NCI-H2029 treated with DMSO at 0.1 percent for 48 hours (cell line): ENCODE measurements at places on chromosomes 16 and 17.

DNA sequence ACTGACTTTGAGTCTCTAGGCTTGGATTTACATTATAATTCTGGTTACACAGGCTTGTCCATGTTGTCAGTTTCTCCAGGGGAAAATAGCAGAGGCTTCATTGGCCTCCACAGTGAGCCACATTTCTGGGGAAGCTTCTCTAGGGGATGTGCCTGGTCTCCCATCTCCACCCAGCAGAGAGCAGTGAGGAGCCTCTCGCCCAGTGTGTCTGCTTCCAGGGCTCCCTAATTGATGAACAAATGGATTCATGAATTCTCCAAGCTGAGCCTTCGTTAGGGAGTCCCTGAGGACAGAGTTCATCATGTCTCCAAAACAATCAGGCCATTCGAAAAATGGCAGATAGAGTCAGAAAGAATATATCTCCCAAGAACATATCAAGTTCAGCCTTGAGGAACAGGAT is 162.4 kb upstream of the TOX3 start:
- DNase-seq, result no peak

DNA sequence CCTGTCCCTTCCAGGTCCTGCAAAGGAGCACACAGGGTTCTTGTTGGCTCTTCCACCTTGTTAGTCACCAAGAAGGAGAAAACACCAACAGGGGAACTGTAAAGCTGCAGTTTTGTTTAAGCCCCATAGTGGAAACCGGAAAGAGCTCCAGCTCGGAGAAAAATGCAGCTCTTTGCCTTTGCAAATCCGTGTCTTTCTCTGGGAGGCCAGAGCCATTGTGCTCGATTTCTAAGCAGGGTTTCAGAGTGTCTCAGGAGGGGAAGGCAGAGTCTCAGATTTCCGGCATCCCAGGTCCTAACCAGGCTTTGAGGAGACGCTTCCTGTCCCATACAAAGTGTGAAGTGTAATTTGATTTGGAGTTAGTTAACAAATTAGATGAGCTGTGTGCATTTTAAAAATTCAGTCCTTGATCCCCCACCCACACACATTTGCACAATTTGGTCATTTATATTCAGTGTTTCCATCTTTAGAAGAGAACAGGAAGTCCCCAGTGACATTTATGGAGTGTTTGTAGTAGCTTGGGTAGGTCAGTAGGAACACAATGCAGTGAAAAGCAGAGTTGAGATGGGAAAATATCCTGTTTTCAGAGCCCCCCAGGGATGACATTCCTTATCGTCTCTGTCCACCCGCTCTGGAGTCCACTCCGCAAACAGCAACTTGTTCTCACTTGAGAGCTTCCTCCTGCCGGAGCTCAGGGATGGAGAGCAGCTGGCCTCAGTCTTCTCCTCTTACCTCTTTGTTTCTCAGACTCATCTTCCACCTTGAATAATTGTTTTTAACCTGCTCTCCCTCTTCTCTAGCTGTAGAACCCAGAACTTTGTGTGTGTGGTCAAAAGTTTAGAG is 331.9 kb downstream of the SEC14L1 start:
- peak; percentile 39 for DNase-seq

DNA sequence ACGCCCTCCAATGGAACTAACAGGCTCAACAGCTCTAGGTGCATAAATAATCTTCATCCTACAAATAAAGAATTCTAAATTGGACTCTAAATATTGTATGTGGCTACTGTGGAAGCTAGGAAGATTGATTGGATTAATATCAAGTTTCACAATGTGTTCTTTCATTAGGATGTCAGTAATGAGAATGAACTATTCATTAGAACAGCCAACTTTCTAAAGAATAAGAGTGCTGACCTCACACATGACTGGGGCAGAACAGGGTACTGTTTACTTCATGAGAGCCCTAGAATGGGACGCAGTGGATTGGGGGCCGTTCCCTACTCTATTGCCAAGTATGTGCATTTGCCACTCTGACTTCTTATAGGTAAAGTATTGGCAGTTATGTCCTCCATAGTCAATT is 528.2 kb upstream of the RBFOX1 start:
- DNase-seq, result no peak

- no peak for DNase-seq
These were observed 42.2 kb upstream of the INTS2 start for GRCh38 chr17:61970030-61970429.

GRCh38 chr16:85514295-85514597 is 98.9 kb upstream of the GSE1 start:
- DNase-seq, result peak; percentile 44

- DNase-seq, result peak; percentile 55
These were observed at the start of gene SGF29 for GRCh38 chr16:28553776-28554633. SGF29 (plus strand) TSS chr16:28553920; CDS start chr16:28581070, 27,150 bp downstream.

DNA sequence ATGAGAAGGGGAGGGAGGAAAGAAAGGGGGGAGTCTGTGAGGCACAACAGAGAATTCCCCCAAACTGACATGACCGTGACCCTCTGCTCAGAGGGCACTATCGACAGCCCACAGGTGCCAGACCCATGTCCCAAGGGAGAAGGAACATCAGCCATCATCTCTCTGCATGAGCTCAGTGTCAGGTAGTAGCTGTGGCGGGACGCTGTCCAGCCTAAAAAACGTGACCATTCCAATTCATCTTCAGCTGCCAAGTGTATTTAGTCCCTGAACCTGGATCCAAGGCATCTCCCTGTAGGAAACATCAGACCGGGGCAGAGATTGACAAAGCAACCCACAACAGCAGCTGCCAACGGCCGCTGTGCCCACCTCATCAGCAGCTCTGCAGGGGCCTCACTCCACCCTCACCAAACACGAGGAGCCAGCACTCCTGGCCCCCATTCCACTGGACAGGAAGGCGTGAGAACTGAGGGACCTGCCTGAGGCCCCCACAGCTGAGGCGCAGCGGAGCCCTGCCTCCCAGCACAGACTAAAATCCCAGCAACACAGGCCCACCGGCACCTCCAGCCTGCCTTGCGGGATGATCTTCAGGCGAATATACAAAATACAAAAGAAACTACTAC is 8.6 kb downstream of the TAF1C start:
- no peak for DNase-seq

GRCh38 chr16:2514333-2515179 is 804 bp downstream of the ATP6V0C start:
- no peak for DNase-seq

DNA sequence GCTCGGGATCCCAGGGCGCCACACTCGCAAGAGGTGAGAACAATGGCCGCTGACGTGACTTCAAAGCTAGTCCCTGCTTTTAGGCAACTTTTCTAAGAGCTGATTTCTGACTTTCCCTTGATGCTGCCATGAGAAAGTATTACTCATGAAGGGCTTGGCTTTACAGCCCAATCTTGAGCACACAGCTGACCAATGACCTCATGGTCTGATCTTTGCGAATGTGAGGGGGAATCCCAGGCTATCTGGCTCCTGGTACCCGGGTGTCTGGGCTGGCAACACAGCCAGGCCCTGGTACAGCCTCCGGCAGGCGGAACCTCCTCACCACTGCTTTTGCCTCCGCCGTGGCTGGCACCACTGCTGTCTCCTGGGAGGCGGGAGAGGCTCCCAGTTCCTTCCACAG is 17.5 kb downstream of the NDUFAF8 start:
- DNase-seq, result no peak

- DNase-seq, result no peak
These were observed 255.6 kb downstream of the ENGASE start for GRCh38 chr17:79330229-79330628.
